ENCODE measurements at places on chromosomes 2 and 18.
A peak's percentile ranks its signal among the peaks of the same experiment; 100 is the strongest.

- DNase-seq = no peak
Measured at GRCh38 chr2:191783416-191783815, 63.5 kb downstream of the CAVIN2 start.

- DNase-seq = no peak
Measured at GRCh38 chr2:86213056-86213455, 13.8 kb downstream of the MRPL35 start.

GRCh38 chr2:221588306-221588985 is 16.3 kb upstream of the EPHA4 start:
- DNase-seq = no peak

DNA sequence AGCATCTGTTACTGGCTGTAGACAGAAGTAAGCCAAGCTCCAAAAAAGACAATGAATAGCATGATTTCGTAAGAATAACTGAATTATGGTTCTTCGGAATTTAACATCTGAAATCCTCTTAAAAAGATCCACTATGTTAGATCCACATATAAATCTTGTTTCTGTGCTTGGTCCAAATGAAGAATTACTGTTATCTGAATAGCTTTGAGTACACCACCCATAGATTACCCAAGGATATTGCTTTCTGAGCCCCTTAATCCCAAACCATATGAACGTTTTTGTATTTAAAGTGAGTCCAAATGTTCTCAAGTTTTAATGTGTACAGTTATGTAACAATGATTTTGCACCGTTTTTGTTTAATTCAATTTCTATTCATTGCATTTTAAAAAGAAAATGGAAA is 124.9 kb downstream of the DSC3 start:
- no peak for DNase-seq

GRCh38 chr2:168356477-168356835 is 99.6 kb upstream of the CERS6 start:
- no peak for DNase-seq

DNA sequence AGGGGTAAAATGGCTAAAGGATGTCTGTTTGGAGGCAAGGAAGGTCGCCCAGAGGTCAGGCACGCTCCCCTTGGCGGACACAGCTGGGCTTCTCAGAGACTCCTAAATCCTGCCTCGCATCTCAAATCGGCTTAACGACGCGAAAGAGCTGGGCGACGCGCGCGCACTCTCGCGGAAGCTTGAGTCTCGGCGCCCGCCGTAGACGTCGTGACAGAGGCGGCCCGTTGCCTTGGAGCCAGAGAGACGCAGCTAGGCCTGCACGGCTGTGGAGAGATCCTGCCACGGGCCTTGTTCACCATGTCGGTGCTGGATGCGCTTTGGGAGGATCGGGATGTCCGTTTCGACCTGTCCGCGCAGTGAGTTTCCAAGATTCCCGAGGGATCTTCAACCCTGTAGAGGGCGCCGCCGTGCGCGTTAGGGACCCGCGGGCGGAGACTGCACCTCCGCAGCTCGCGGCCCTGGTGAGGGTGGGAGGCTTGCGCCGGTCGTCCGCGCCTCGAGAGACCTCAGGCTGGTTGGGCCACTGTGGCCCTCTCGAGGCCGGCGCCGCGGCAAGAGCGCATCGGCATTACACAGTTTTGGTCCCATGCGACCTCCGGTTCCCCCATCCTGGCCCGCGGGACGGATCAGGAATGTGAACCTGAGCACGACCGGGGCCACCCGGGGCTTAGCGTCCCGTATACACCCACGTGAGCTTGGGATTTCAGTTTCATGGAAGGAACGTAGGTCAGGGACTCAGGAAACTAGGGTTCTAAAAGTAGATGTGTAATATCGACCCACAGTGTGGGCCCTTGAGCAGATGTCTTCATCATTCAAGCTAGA is at the start of gene BBS5:
Gene BBS5 (plus strand): TSS at position 238 of the 822 bp plus-strand sequence. CDS start 60 bp downstream, at position 298.
- DNase-seq = peak; percentile 87

- no peak for DNase-seq
Measured at GRCh38 chr18:79733135-79733701, 53.6 kb downstream of the CTDP1 start.

- no peak for DNase-seq
Measured at GRCh38 chr18:22399949-22400348, 17.8 kb downstream of the CTAGE1 start.

DNA sequence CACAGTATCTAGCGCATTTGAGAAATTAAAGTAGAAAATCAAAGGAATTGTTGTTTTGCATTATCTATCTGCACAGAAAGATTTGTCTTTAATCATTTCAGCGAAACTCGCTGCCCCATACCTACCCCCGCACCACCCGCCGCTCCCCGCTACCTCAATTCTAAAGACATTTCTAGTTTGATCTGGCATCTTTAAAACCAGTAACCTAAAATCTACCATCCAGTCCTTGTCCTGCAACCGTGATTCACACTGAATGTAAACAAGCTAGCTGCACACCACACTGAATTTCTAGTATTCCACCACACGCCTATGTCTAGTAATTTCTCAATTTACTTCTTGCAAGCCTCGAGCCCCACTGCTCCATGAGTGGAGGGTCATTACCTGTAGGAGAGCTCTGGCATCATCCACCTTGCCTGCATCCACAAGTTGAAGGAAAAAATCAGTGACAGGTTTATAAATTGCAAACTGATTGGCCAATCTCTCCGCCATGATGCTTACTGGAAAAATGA is 60.1 kb downstream of the ABCG8 start:
- no peak for DNase-seq

DNA sequence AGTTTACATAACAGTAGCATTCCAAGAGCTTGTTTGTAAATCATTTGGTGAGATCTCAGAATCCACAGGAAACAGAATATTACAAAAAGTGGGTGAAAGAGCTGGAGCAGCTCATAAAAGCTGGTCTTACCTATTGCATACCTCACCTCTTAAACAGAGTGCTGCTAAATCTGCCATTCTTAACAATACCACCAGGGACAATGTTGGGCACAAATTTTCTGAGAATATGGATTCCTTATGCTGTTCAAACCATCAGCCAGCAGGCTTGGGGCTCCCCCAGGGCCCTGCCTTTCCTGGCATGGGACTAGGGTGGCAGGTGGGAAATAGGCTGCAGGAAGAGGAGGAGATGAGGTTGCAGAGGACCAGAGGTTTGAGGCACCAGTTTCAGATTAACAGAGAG is 55.6 kb downstream of the TGFA start:
- DNase-seq = no peak

- no peak for DNase-seq
Measured at GRCh38 chr2:211435331-211435730, 878.9 kb downstream of the CPS1 start.

DNA sequence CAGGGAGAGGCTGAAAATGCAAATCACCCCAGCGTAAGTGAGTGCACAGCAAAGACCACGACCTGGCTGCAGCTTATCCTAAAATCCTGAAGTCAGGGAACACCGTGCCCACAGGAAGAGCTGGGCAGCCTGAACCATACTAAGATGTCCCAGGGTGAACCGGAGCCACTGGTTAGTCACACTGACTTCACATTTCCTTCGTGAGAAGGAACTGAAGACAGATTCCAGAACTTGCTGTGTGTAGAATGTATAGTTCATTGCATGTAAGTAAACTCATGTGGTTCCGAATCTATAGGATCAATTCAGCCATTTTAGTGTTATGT is 84.6 kb upstream of the NDUFV2 start:
- DNase-seq = no peak

DNA sequence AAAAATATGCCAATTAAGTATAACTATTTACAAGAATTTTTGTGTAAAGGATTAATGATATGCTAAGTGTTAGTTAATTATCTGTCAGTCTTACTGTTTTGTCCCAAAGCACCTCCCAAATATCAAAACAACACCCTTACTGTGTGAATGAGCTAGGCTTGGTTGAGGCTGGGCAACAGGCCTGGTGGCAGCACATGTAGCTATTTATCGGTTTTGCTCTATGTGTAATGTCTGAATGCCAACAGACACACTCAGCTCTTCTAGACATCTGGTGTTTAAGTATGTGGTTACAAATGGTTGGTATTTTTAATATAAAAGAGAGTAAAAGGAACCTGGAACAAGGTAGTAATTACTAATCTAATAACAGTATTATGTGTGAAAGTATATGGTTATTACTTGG is 175.3 kb downstream of the RAB3GAP1 start:
- DNase-seq = no peak

DNA sequence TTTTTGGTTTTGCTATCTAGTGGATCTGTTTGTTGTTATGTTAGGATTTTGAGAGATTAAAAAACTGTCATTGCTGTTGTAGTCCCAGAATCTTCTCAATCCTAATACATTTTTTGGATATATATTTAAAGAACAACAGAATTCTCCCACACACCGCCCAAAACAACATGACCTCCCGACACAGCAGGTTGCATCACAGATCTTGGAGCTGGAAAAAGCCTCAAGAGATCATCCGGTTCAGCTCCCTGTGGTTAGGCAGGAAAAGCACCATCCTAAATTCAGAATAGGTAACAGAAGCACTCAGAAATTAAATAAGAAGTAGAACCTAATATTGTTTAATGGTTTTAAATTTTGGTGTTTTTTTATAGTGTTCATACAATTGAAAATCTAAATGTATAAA is 251.4 kb upstream of the STON1 start:
- no peak for DNase-seq

DNA sequence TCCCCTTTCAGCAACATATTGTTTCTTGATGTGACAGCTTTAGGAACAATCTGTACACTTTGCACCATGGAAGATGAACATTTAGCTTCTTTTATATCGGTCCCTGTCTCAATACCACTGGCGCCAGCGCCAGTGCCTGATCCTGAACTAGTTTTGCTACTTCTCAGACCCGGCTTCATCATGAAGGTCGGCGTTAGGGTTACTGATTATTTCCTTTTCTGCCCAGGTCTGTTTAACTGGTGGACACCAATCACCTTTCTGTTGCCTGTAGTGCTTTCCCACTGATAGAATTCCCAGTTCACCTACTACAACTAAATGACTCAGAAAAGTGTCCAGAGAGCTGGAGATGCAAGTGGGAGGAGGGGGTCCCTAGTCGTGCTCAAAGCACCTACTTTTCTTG is 99.5 kb downstream of the MYCN start:
- DNase-seq = no peak

DNA sequence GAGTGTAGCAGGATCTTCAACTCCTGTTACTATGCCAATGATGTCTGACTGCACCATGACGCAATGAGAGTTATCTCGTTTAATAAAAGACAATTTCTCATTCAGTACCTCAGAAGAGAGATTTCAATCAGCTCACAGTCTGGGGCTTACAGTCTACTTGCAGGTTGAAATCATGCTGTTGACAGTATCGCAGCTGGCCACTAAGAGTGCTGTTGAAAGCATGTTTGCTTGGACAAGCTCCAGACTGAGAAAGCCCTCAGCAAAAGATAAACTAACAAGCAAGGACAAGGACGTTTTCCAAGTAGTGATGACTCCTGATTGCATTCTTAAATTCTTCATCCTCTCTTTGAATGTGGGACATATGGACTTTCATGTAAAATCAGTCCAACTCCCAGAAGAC is 145.2 kb upstream of the SYT4 start:
- DNase-seq = no peak

- no peak for DNase-seq
Measured at GRCh38 chr2:25570161-25570845, 103.1 kb downstream of the DTNB start.

DNA sequence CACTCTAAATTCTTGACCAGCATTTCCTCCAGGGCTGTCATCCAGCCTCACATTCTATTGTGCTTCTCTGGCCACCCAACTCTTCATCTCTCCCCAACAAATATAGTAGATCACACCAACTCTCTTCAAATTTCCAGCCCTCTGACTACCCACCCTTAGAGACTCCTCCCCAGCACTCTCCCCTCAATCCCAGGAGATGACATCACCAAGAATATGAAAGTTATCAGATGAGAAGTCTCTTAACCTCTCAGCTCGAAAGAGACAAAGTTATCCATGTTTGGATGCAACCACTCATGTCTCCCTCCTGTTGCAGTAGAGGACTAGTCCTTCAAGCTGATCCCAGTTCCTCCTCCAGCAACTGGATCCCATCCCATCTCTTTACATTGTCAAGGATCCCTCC is 47.1 kb downstream of the LBH start:
- DNase-seq = no peak

DNA sequence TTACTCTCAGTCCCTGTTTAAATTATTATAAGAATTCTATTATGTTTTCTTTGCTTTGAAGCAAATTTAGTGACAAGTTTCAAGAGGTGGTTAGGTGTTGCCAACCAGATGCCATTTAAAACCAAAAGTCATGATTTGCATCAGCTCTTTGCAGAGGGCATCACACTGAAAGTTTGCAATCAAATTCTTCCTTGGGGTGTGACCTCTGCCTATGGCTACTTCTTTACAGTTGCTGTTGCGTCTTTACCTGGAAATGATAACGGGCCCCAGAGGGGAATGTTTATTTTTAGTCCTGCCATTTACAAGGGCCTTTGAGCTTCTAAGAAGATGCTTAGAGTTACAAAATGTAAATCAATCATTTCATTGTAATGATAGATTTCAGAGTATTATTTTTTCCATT is 561.0 kb downstream of the ARHGAP15 start:
- no peak for DNase-seq

- DNase-seq = no peak
Measured at GRCh38 chr2:212929116-212929515, 222.3 kb downstream of the IKZF2 start.

DNA sequence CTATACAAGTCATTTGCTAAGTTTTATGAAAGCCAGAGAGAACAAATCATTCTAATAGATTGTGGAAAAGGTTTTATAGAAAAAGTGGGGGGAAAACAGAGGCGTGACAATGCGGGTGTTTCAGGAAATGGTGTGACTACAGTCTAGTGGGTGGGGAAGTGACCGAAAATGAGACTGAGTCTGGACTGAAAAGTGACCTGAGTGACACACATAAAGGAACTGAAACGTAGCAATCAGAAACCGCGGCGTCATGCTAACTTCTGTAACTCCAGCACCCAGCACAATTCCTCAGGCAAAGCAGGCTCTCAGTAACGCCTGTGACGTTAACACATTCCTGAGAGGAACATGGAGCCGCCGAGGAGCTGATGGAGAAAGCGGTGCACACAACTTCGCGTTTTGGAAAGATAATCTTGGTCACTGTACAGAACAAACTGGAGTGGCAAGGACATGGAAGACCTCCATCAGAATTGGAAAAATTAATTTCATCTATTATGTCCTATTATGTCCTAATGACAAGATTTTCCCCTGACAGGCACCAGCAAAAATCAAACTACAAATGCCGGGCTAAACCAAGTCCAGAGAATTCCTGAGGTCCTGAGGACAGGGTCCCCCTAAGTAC is 1.4 kb upstream of the CD226 start:
- peak; percentile 83 for DNase-seq

GRCh38 chr2:98899041-98899702 is 36.9 kb downstream of the CRACDL start:
- no peak for DNase-seq

DNA sequence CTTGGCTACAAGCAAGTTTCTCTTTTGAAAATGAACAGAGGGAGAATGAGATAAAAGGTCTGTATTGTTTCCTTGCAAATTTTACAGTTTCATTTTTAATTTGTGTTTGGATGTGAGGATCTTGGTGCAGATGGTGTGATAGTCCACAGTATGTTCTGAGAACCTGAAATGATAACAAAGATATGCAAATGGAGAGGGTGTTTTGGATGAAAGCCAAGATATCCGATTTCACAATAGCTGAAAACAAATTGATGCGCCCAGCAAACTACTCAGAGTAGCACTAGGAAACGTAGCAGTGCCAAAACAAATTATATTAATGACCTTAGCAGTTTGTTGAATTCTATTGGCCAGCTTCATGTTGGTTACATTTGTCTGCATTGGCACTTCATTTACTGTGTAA is 683.5 kb downstream of the TMEM182 start:
- DNase-seq = no peak

All from activated naive CD4-positive, alpha-beta T cell treated with anti-CD3 and anti-CD28 coated beads for 36 hours (primary cell).